ENCODE measurements at places on chromosomes 7 and 10.

DNA sequence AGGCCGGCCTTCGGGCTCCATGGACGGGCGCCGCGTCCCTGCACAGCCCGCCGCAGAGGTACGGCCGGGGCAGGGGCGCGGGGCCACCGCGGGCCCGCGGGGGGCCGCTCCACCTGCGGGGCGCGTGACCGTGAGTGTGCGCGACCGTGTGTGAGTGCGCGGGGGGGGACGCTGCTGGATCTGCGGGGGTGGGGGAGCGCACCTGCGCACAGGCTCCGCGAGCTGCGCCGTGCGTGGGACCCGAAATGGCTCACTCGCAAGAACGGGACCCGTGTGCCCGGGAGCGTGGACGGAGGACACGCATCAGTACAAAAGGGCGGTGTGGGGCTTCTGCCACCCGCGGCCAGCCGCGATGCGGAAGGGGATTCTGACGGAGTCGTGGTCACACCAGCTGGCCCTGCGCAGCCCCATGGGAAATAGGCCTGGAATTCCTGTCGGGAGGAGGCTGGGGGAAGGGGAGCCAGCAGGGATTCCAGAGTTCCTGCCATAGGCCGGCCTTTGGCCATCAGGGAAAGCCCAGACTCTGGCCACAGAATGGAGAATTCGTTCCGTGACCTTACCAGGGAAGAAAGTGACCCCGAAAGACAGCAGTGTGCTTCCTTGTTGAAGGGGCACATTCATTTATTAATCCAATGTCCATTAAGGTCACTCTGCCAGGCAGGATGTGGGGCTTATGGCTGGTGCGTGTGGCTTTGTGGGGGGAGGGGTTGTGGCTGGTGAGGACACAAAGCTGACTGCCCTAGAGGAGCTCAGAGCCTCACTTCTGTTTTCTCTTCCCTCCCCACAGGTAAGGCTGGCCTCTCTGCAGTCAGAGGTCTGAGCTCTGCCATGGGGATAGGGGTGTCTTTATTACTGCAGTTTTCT lies 494 bp downstream of the REPIN1 start:
- DNase-seq, result peak; percentile 59

GRCh38 chr7:81469869-81470723 lies 299.8 kb downstream of the HGF start:
- peak; percentile 83 for DNase-seq

DNA sequence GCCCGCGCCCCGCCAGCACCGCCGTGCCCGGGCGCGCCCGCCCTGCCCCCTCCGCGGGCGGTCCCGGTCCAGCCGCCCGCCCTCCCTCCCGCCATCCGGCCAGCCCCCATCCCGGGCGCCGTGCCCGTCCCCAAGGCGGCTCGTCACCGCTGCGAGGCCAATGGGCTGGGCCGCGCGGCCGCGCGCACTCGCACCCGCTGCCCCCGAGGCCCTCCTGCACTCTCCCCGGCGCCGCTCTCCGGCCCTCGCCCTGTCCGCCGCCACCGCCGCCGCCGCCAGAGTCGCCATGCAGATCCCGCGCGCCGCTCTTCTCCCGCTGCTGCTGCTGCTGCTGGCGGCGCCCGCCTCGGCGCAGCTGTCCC lies at the start of gene HTRA1:
TSS of gene HTRA1 (plus strand) at position 187 of the 362 bp plus-strand sequence. CDS start at position 287, 100 bp downstream.
- peak; percentile 64 for DNase-seq

DNA sequence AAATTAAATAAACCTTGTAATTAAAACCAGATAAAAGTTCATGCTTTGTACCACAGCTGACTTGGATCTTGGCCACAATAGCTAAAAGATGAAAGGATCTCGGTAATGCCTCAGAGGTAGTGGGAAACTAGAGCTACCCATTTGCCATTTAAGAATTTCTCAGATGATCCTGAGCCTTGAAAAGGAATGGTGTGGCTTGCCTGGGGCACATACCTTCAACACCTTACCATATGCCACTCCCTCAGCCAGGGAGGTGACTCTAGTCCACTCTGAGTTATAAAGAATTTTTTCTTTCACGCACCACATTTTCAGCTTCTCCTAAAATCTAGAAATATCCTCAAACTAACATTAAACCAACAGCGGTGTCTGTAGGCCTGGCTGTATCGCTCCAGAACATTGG lies 516.3 kb upstream of the TEX47 start:
- no peak for DNase-seq

DNA sequence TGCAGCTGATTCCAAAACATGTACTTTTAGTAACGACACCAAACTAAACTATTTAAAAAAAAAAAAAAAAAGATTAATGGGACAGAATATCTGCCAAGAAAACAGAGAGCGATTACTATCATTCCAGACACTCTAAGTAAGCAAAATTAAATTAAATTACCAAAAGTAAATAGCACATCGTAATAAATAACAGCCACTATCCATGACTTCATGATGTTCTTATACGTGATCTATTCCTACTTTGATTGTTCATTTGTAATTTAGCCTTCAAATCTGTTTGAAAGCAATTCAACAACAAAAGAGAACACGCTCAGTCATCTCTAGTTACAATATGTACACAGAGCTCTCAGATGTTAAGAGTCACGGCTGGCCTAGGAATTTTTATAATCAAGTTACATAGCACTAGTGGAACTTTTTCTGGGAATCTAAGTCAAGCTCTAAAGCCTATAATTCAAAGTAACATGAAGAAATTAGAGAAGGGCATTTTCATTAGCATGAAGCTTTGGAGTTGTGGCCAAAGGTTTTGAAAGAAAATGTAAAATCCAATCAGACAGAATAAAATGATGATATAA lies 241.7 kb upstream of the NEBL start:
- DNase-seq, result no peak

- DNase-seq, result no peak
These were observed 62.6 kb upstream of the SEMA3C start for GRCh38 chr7:80981405-80981804.

DNA sequence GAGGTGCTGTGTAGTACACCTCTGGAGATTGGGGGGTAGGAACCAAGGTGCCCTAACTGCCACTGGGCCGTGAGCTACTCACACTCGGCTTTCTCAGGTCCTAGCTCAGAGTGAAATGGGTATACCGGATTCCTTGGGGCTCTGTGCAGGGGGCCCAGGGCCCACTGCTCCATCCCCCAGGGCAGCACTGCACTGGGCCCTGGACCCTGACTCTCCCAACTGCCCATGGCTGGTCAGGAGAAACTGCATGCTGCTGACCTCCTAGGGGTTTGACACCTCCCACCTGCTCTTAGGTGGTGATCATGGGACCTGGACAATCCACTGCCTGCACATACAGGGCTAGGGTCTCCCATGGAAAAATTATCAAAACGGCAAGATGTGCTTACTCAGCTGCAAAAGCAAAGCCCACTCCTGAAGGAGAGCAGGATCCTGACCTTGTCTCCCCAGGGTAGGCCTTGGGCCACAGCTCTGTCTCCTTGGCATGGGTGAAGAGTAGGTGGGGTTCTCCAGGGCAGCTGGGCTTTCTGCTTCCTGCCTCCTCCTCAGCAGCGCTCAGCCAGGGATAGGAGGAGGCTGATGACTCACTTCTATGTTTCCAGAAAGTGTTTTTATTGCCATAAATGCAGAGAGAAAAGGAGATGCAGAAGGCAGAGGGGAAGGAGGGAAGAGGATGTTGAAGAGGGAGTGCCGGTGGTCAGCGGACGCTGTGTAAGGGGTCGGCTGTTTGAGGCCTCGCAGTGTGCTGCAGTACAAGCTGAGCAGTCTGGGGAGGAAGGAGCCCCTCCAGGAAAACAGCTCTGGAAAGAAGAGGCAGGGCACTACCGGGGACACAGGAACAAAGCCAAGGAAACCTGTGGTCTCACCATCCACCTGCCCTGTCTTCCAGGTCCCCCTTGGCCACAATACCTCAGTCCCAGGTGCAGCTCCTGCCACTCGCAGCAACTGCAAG lies 107.8 kb downstream of the ARHGAP22 start:
- DNase-seq, result peak; percentile 79

GRCh38 chr10:97647556-97647955 lies 7.1 kb downstream of the PI4K2A start:
- DNase-seq, result peak; percentile 58

DNA sequence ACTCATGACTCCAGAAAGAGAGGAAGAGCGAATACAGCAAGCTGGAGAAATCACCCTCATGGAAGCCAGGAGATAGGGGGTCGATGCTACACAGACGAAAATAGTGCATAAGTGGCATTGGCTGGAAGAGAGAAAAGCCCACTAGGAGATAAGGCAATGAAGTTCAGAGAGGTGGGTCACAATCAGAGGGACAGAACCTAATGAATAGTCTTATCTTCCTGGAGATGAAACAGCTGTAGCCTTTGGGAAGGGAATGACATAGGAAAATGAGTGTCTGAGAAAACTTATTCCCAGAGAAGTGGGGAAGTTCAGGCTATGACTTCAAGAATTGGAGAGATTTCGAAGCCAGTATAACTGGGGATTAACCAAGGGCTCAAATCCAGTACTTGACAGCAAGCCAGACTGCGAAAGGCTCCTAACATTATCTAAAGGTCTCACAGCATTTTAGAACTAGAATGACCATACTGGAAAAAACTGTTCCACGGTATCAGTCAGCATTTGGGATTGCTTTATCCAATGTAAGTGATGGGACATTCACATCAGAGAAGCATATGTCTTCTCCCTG lies 211.1 kb downstream of the ZNF365 start:
- peak; percentile 82 for DNase-seq

- peak; percentile 10 for DNase-seq
These were observed 84.9 kb upstream of the RHOBTB1 start for GRCh38 chr10:61028861-61029361.

DNA sequence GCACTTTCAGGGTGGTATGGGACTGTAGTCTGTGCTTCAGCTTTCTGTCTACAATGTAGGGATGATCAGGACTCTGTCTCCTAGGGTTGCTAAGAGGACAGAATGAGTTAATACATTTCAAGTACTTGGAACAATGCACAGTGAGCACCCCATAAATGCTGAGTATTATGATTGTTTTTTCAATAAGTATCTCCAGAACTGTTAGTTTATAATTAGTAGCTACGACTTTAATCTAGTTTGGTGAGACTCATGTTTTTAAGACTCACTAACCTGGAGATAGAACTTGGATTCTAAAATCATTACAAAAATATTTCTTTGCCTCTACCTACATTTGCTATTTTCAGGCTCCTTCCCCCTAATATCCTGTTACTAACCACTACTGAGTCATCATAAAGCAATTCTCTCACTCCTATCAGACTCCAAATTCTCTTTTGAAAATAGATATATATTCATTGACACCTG lies 95.3 kb downstream of the CPED1 start:
- peak; percentile 42 for DNase-seq

- DNase-seq, result peak; percentile 39
These were observed 269.6 kb upstream of the ZMIZ1 start for GRCh38 chr10:78798976-78799730.

DNA sequence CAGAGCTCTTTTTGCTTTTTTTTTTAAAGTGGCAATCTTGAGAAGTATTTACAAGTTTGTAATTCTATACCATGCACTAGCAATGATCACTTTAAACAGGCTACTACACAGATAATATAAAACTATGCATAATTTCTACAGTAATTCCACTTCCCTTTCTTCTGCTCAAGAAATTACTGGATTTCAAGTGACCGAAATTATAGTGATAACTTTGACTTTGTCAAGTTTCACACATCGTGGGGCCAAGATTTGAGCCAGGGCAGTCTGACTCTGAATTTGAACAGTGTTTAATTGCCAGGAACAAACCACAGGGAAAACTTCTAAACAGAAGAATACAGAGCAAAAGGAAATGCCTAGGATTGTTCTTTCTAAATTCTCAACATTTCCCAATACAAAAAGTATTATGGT lies 288.3 kb upstream of the MKLN1 start:
- peak; percentile 39 for DNase-seq

DNA sequence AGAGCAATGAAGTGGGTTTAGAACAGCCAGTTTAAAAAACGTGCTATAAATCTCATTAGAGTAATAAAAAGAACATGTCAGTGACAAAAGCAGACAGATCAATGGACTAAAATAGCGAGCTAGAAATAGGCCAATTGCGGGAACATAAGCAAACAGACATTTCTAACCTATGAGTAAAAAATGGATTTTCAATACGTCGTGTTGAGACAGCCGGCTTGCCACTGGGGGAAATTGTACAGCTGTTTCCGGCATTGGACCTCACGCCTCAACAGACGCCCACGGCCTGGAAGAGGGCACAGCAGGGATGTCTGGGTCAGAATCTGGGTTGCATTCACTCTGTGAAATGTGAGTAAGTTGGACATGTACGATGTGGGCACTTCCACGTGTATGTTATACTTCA lies 92.9 kb downstream of the SVOPL start:
- DNase-seq, result peak; percentile 2

DNA sequence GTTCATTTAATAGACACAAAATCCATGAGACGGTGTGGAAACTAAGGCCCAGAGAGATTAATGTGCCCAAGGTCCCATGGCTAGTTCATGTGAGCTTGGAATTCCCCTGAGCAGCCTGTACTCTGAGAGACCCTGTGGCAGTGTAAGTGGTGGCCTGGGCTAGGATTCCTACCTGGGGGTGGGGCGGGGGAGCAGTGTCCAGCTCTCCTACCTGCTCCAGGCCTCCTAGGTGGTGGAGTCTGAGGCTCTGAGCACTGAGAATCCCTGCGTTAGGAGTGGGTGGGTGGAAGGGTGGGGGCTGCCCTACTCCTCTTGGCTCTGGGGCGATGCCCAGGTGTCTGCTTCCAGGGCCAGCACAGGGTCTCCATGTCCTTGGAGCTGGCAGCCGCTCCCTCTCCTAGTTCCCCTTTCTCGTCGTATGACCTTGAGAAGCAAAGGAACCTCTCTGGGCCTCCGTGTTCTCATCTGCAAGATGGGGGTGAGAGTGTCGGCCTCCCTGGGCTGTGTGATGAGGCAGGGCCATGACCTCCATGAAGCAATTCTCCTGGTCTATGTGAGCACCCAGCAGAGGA lies 2.5 kb downstream of the SNCG start:
- no peak for DNase-seq

GRCh38 chr10:85421421-85421820 lies 945.2 kb downstream of the GRID1 start:
- DNase-seq, result no peak

DNA sequence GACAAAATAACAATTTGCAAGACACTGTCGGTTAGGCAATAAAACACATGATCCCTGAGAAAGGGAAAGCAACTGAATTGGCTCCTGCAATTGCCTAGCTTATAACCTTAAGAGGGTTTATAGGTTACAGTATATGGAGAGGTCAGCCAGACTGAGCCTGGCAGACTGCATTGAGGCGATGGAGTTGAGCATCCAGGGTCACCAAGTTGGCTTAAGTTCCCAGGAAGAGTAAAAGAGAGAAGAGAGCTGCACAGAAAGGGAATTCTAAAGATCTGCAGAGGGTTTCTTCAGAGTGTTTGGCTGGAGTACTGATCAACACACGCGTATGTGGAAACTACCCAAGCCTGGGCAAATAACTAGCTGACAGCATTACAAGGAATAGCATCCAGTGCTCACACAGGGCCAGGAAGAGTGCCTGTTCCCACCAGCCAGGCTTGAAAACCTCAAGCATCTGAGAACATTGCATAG lies 11.2 kb downstream of the ANKMY2 start:
- DNase-seq, result peak; percentile 73

DNA sequence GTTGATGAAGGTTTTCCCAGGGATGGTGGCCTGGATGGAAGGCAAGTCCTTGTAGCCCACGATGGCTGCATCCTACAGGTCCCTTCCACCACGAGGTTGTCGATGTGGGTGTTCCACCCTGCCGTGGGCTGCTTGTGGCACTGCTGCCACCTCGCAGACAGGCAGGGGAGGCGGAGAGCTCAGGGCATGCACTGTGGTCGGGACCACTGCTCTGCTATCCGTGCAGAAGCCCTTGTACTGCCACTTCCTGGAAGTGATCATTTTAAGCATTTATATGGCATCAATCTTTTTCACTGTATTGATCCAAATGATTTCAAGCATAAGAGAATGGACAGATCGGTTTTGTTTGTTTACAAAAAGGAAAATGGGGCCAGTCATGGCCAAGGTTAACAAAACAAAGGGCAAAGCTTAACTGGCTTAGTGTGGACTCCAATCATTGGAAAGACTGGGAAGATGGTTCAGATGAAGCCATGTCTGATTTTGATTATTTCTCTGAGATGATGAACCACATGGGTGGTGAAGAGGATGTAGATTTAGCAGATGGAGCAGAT lies 8.2 kb upstream of the CYP17A1 start:
- DNase-seq, result no peak
